A549 treated with RU486 at 1 μM for 4 hours (cell line): ENCODE measurements at places on chromosomes 1 and 21. TPM values are rescaled to one million over a fixed set of nuclear protein-coding genes. Genes with fewer than 3 reads are reported as not detected.

The BTBD8 gene
- 0.23 to 0.86 TPM (median 0.55 TPM) in 5 replicates for total RNA-seq

The GNAT2 gene
- total RNA-seq: 0.23 to 0.30 TPM in 2 of 5 replicates, not detected in the others

The S1PR1 gene
- total RNA-seq: 0.06 to 0.14 TPM (median 0.07 TPM) in 3 of 5 replicates, not detected in the others

The TEX38 gene
- 0.13 TPM in 1 of 5 replicates, not detected in the others for total RNA-seq

The C1orf74 gene
- total RNA-seq: 1.2 to 1.7 TPM (median 1.5 TPM) in 5 replicates

The ZNF362 gene
- 8.9 to 13.2 TPM (median 11.2 TPM) in 5 replicates for total RNA-seq

The SELE gene
- not detected in 5 replicates for total RNA-seq
